Bronchial epithelial cell (primary cell): ENCODE measurements at places on chromosomes 5 and 9.

- no peak for DNase-seq
These were observed 106.9 kb downstream of the SPOCK1 start for GRCh38 chr5:137392261-137392660.

- DNase-seq: no peak
These were observed 63.4 kb downstream of the ANKRD33B start for GRCh38 chr5:10627160-10627701.

DNA sequence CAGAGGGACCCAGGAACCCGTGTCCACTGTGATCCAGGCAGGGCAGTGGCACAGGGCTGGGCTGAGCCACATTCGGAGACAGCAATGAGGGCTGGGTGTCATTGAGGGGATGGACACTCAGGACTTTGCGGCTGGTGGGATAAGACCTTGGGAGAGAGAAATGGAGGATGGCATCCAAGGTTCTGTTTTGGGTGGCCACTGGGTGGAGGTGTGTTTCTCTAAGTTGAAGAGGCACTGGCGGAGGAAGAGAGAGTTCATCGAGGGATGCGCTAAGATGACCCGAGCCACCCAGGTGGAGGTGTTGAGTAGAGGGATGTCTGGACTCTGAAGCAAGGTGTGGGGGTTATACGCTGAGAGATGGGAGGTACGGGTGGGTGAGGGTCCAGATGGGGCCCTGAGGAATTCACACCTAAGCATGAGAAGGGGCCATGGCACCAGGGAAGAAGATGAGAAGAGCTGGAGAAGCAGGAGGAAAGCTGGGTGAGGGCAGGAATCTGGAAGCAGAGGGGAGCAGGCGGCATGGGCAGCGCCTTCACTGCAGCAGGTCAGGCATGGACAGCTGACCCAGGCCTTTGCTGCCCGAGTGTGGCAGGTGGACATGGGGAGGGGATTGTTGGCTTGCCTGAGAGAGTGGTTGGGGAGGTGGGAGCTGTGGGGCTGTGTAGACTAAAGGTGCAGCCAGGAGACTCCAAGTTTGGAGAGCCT lies 2.5 kb upstream of the SLC25A48 start:
- no peak for DNase-seq

GRCh38 chr5:142677198-142677597 lies 8.7 kb downstream of the FGF1 start:
- peak; percentile 83 for DNase-seq

- no peak for DNase-seq
These were observed 64.8 kb downstream of the SHB start for GRCh38 chr9:38003946-38004808.

DNA sequence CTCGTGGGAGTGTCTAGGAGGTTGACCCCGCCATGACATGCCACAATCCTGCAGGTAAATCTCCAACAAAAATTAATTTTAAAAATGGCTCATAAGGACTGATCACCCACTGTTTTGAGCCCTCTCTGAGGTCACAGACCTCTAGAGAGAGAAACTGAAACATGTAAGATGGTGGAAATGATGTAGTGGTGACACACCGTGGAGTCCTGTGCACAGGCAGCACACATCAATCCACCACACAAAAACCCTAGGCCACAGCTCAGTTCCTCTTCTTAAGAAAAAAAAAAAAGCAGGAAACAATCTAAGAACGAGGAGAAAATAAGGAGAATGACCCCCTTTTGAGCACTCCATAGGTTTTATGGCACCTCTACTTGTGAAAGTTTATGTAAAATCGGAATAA lies 93.8 kb upstream of the FAM120A start:
- no peak for DNase-seq
